ENCODE measurements at places on chromosomes 1 and 21. TPM values are rescaled to one million over a fixed set of nuclear protein-coding genes. Genes with fewer than 3 reads are reported as not detected.

The LENEP gene
- 2.8 TPM for total RNA-seq

The TNFRSF18 gene
- total RNA-seq: 1.9 TPM

The IRF6 gene
- total RNA-seq: 7.1 TPM

The MANEAL gene
- total RNA-seq: 22.7 TPM

The JAM2 gene
- 2.6 TPM for total RNA-seq

DNA sequence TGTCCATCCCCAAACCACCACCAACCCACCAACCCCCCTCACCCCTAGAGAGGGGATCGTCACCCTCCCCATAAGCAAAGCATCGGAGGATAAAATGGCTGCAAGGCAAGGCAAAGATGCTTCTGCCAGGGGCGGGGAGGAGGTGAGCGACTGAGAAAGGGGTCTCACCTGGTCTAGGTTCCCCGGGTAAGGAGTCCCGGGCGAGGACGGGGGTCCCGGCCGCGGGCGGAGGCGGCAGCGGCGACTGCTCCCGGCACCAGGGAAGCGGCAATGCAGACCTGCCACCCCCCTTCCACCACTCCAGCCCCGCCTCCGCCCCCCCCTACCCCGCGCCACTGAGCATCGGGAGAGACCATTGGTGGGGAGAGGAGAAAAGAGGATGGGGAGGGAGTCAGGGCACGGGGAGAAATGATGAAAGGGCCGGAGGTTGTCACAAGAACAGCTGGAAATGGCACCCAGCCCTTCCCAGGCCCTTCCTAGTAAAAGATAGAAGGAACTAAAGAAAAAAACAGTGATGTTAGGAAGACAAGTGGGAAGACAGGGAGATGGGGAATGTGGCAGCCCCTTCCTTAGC lies at the start of gene SV2A:
SV2A (minus strand) TSS at position 274 of the 574 bp plus-strand sequence. CDS start 4,004 bp downstream, outside the sequence.
- H3K27ac ChIP-seq: no peak within 1 kb of the TSS
- peaks cover 8% of the 10 kb centered on the region for H3K4me1 ChIP-seq
- peak within 1 kb of the TSS; percentile 98 for H3K4me3 ChIP-seq
- H3K36me3 ChIP-seq: peaks cover 18% of the 10 kb centered on the region
- H3K27me3 ChIP-seq: no peaks in the 10 kb centered on the region
- DNase-seq: peak; percentile 86

DNA sequence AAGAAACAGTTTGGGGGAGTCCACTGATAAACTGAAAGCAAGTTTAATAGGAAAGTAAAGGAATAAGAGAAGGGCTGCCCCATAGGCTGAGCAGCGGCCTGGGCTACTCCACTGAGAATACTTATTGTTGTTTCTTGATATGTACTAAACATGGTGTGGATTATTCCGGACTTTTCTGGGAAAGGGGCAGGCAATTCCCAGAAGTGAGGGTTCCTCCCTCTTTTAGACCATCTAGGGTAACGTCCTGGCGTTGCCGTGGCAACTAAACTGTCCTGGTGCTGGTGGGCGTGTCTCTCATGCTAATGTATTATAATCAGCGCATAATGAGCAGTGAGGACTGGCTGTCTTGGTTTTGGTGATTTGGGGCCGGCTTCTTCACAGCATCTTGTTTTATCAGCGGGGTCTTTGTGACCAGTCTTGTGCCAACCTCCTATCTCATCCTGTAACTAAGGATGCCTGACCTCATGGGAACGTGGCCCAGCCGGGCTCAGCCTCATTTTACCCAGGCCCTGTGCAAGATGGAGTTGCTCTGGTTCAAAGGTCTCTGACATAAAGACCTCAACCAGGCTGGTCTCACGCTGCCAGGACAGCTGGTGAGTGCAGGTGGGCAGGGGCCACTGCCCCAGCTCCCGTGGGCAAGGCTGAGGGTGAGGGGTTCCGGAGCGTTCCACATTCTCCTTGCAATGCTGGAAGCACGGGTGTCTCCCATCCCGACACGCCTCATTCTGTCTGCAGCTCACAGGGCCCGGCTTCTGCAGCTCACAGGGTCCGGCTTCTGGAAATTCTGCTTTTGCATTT lies 19.6 kb upstream of the C1orf159 start:
- H3K27me3 ChIP-seq: no peaks in the 10 kb centered on the region
- no peaks in the 10 kb centered on the region for H3K4me1 ChIP-seq
- H3K36me3 ChIP-seq: no peaks in the 10 kb centered on the region
- DNase-seq: no peak

- H3K4me1 ChIP-seq: no peaks in the 10 kb centered on the region
- no peak for DNase-seq
- no peaks in the 10 kb centered on the region for H3K36me3 ChIP-seq
Measured at GRCh38 chr21:41373253-41373652, 11.4 kb downstream of the MX2 start.

GRCh38 chr21:30990514-30991262 lies 47.6 kb downstream of the KRTAP19-8 start:
- no peaks in the 10 kb centered on the region for H3K36me3 ChIP-seq
- no peak overlapping the region for H3K27ac ChIP-seq
- H3K4me3 ChIP-seq: no peak overlapping the region

- H3K4me1 ChIP-seq: no peaks in the 10 kb centered on the region
- H3K27me3 ChIP-seq: no peaks in the 10 kb centered on the region
- DNase-seq: no peak
- no peaks in the 10 kb centered on the region for H3K36me3 ChIP-seq
Measured at GRCh38 chr1:154896771-154897286, 26.7 kb upstream of the KCNN3 start.

GRCh38 chr1:21344098-21344749 lies 54.0 kb upstream of the ECE1 start:
- peaks cover 4% of the 10 kb centered on the region for H3K27me3 ChIP-seq
- no peaks in the 10 kb centered on the region for H3K36me3 ChIP-seq
- DNase-seq: no peak
- H3K4me1 ChIP-seq: no peaks in the 10 kb centered on the region
- H3K4me3 ChIP-seq: peak overlapping the region; percentile 91

Data from H9 (cell line).